ENCODE measurements at places on chromosomes 6 and 20. TPM values are rescaled to one million over a fixed set of nuclear protein-coding genes. Genes with fewer than 3 reads are reported as not detected.

VGLL2 gene
- not detected for total RNA-seq

PDCD2 gene
- 120 TPM for total RNA-seq

PTCHD4 gene
- 3.2 TPM for total RNA-seq

WFDC12 gene
- not detected for total RNA-seq

MYL9 gene
- total RNA-seq, result 2.0 TPM

PPP1R14C gene
- total RNA-seq, result not detected

RBM24 gene
- total RNA-seq, result 4.8 TPM

PNPLA1 gene
- total RNA-seq, result not detected

TXLNB gene
- total RNA-seq, result 0.22 TPM

UBD gene
- 0.14 TPM for total RNA-seq

TAGAP gene
- total RNA-seq, result not detected

HLA-DMB gene
- total RNA-seq, result 0.50 TPM

HLA-DRB5 gene
- total RNA-seq, result not detected

HLA-DQA2 gene
- not detected for total RNA-seq

BCAS1 gene
- total RNA-seq, result not detected

TMEM244 gene
- not detected for total RNA-seq

CST3 gene
- total RNA-seq, result 123 TPM

NRSN1 gene
- not detected for total RNA-seq

CABLES2 gene
- 2.9 TPM for total RNA-seq

SRMS gene
- total RNA-seq, result not detected

KIAA0408 gene
- 0.13 TPM for total RNA-seq

OR2H1 gene
- total RNA-seq, result not detected

ADGRG6 gene
- total RNA-seq, result 12.2 TPM

RFX6 gene
- total RNA-seq, result not detected

Measured in thoracic aorta endothelial cell (primary cell).